ENCODE measurements at places on chromosomes 2 and 18. TPM values are rescaled to one million over a fixed set of nuclear protein-coding genes. Genes with fewer than 3 reads are reported as not detected.
A peak's percentile ranks its signal among the peaks of the same experiment; 100 is the strongest.

DNA sequence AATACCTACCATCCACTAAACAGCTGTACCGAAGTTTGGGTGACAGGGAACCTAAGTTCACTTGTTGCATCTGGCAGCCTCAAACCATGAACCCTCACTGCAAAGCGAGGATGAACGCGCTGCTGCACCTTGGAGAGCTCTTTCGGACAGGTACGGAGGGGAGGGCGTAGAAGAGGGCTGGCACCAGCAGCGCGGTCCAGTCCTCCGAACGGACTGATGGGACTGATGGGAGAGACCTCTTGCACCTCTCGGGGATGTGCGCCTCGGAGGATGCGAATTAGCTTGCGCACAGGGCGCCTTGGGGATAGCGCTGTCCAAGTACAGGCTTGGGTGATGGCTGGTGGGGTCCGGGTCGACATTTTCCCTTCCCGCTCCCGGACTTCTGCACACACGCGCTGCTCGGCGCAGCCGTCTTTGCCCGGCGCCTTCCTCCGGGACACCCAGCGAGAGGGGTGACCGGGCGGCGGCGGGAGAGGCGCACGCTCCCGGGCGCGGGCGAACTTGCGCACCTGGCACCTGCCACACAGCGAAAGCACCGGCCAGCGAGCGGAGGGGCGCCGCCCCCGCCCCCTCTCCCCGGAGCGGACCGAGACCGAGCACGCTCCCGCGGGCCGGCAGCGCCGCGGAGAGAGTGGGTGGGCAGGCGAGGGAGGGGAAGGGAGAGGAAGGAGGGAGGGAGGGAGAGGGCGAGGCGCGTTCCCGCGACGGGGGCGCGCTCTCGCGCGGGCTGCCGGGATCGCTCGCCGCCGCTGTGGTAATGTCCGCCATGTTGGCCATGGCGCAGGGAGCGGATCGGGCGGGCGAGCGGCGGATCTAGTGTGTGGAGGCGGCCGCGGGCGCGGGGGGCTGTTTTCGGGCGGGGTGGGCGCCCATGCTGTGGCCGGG lies at the start of gene EPC2:
EPC2 (plus strand) TSS at position 754 of the 885 bp plus-strand sequence. CDS start 267 bp downstream, outside the sequence.
- peak within 1 kb of the TSS; percentile 92 for H3K4me3 ChIP-seq
- H3K36me3 ChIP-seq = no peaks in the 10 kb centered on the region
- no peaks in the 10 kb centered on the region for H3K4me1 ChIP-seq
- DNase-seq = peak; percentile 27
- peaks cover 16% of the 10 kb centered on the region for H3K27me3 ChIP-seq

DNA sequence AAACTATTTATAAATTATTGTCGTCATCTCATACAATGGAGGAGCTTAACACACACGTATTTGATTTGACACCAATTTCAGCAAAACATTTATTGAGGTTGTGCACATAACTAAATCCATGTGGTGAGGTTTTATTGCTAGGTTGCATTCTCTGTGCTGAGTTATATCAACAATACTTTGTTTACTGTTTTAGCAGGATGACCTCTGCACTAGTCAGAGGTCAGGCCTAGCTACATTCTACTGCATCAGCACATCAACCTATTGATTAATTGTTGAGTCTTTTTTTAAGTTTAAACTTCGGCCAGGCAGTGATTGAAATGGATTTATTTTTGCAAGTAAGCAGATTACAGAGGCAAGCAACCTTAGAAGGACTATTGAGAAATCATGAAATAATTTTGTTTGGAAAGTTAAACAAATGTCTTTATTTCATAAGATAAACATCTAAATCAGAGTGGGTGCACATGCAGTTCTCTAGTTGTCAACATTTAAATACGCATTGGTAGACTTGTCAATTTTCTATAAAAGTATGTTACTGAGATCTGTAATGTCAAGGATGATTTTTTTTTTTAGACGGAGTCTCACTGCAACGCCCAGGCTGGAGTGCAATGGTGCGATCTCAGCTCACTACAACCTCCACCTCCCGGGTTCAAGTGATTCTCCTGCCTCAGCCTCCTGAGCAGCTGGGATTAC lies 75.2 kb upstream of the CD28 start:
- H3K36me3 ChIP-seq = no peaks in the 10 kb centered on the region
- no peaks in the 10 kb centered on the region for H3K27me3 ChIP-seq

DNA sequence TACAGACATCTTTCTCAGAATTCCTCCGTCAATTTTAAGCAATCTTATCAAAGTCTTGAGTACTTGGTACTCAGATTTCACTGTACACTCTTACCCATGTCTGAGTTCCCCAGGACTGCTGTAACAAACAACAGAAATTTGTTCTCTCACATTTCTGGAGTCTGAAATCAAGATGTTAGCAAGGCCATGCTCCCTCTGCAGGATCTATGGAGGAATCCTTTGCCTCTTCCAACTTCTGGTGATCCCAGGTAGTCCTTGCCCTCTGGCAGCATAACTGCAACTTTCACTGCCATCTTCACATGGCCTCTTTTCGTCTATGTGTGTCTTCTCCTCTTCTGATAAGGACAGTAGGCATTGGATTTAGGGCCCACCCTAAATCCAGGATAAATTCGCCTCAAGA lies 17.1 kb upstream of the CACNB4 start:
- H3K27me3 ChIP-seq = no peaks in the 10 kb centered on the region
- no peaks in the 10 kb centered on the region for H3K4me1 ChIP-seq
- H3K27ac ChIP-seq = no peak overlapping the region
- H3K4me3 ChIP-seq = no peak overlapping the region
- DNase-seq = no peak

GRCh38 chr2:81304154-81304830 lies 999.7 kb upstream of the LRRTM1 start:
- H3K4me3 ChIP-seq = no peak overlapping the region
- no peak overlapping the region for H3K27ac ChIP-seq
- H3K36me3 ChIP-seq = no peaks in the 10 kb centered on the region

DNA sequence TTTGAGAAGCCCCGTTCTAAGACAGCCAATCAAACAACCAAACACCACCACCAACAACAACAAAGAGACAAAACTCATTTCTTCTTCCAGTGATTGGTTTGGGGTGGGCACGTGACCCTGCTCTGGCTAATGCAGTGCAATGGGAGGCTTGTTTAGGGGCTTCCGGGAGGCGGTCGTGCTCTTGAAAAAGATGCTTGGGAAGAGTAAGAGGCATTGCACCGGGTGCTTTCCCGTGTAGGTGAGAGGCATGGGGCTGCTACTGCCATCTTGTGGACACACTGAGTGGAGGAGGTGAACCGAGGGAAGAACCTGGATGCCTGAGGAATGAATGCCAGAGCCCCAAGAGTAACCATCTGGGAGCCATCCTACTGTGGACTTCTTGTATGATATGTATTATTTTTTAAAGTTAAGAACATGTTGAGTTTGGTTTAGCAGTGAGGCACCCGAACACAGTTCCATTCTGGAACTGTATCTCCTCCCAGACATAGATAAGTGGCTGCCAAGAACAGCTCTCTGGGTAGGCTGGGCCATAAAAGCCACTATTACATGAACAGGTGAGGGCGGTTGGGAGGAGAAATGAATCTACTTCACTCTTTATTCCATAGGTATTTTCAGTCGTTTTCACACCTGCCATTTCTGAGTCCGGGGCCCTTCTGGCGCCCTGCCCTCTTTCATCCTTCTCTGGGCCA lies 19.1 kb upstream of the ARHGAP25 start:
- DNase-seq = no peak
- H3K27me3 ChIP-seq = no peaks in the 10 kb centered on the region
- peak overlapping the region; percentile 42 for H3K27ac ChIP-seq
- H3K36me3 ChIP-seq = no peaks in the 10 kb centered on the region

DNA sequence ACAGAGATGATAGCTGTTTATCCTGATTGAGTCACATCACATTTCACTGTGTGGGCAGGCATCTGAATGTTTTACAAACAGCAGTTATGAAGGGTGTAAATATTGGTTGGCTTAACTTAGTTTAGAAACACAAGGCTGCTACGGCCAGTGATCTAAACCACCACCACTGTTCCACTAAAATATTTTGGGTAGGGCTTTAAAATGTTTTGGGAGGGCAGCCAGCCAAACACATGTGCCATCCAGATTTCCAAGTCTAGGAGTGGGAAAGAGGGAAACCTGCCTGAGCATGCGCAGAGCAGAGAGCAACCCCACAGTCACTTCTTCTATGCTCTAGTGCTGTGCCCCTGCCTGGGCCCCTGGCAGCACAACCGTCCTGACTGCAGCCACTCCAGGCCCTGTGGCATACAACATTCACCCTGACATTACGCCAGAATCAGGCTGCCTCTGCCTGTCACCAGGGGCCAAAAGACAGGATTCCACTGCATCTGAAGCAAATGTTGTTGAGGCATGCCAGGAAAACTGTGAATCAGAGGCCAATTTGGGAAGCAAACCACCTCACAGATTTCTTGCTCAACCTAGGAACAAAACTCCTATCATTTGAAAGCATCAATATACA lies 74.8 kb upstream of the COL5A2 start:
- no peaks in the 10 kb centered on the region for H3K4me1 ChIP-seq
- no peaks in the 10 kb centered on the region for H3K36me3 ChIP-seq
- no peak overlapping the region for H3K4me3 ChIP-seq
- no peaks in the 10 kb centered on the region for H3K27me3 ChIP-seq
- no peak for DNase-seq

DNA sequence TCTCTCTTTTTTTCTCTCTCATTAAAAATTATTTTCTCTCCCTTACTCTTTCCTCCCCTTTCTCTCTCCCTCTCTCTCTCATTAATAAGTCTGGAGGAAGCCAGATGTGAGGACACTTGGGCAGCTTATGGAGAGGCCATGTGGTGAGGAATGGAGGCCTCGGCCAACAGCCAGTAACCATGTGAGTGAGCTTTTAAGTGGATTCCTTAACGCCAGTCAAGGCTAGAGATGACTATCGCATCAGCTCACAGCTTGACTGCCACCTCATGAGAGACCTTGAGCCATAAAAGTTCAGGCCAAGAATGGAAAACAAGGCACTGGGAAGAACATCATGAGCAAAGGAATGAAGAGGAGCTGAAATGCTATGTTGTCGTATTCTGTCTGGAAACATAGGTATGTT lies 39.1 kb downstream of the ETAA1 start:
- DNase-seq = no peak
- H3K27ac ChIP-seq = no peak overlapping the region
- no peaks in the 10 kb centered on the region for H3K36me3 ChIP-seq

GRCh38 chr18:14976736-14977430 lies 228.9 kb downstream of the ANKRD30B start:
- H3K27ac ChIP-seq = no peak overlapping the region
- no peaks in the 10 kb centered on the region for H3K4me1 ChIP-seq
- no peak overlapping the region for H3K4me3 ChIP-seq
- no peaks in the 10 kb centered on the region for H3K36me3 ChIP-seq
- DNase-seq = no peak
- H3K27me3 ChIP-seq = no peaks in the 10 kb centered on the region

The ELOA2 gene
- total RNA-seq = not detected

The ZNF407 gene
- 17.7 TPM for total RNA-seq

The VWA3B gene
- not detected for total RNA-seq

GRCh38 chr18:72867746-72868584 lies at the start of gene NETO1:
Gene NETO1 (minus strand): TSS chr18:72867987. CDS start chr18:72867291, 696 bp downstream.
- no peaks in the 10 kb centered on the region for H3K36me3 ChIP-seq
- H3K27me3 ChIP-seq = peaks cover 58% of the 10 kb centered on the region
- peak within 1 kb of the TSS; percentile 3 for H3K4me3 ChIP-seq
- no peak for DNase-seq
- no peak within 1 kb of the TSS for H3K27ac ChIP-seq

The TUBB8B gene
- total RNA-seq = not detected

DNA sequence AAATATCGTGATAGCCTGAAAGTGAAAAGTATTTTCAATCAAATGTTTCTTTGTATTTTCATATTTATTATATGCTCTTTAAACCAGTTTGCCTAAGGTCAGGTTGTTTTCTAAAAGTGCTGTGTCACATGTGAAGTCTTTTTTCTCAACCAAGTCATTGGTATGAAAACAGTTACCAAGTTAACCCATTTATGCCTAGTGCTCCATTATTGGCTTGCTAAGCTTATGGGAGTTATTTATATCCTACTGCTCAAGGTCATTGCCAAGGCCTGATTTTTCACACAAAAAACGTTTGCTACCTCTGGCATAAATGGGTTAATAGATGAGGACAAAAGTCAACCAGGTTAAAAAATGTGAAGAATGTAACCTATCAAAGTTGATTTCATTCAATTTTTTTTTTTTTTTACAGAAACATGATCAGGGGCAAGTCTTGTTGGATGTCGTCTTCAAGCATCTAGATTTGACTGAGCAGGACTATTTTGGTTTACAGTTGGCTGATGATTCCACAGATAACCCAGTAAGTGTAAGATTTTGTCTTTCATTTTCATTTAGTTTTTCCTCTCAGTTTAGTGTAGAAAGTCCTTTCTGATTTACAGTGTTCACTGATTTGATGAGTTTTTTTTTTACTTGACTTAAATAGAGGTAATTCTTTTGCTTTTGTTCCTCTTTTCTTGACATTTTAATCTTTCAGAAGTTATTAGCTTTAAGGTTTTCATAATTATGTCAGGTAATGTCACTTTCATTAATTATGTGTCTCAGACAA lies 102.6 kb downstream of the PTPN4 start:
- no peak overlapping the region for H3K27ac ChIP-seq
- H3K4me3 ChIP-seq = no peak overlapping the region
- no peaks in the 10 kb centered on the region for H3K36me3 ChIP-seq

GRCh38 chr2:165529130-165529529 lies 59.6 kb downstream of the CSRNP3 start:
- no peaks in the 10 kb centered on the region for H3K4me1 ChIP-seq
- DNase-seq = no peak
- no peaks in the 10 kb centered on the region for H3K36me3 ChIP-seq
- no peaks in the 10 kb centered on the region for H3K27me3 ChIP-seq
- H3K4me3 ChIP-seq = no peak overlapping the region

The KRCC1 gene
- 18.1 TPM for total RNA-seq

DNA sequence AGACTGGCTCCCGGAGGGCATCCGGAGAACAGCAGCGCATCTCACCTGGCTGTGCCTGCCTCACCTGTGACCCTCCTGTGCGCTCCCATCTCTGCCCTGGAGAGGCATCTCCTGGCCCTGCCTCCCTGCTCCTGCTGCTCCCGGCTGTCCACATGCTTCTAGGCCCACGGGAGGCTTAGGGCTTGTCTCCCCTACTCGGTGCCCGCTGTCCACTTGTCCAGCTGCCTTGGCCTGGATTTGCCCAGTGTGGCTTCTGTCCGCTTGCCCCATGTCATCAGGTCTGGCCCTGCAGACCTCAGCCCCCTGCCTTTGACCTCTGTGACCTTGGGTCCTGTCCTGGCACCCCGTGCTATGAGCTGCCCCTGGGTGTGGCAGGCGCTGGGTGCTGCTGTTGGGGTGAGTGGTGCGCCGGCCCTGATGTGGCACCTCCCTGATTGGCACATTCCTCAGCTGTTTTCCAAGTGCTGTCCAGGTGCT lies 4.5 kb downstream of the BOK start:
- H3K27me3 ChIP-seq = no peaks in the 10 kb centered on the region
- peaks cover 36% of the 10 kb centered on the region for H3K36me3 ChIP-seq
- H3K4me3 ChIP-seq = no peak overlapping the region
- H3K27ac ChIP-seq = peak overlapping the region; percentile 72

The CYP27C1 gene
- 1.1 TPM for total RNA-seq
